ENCODE measurements at places on chromosomes 6 and 20.
A peak's percentile ranks its signal among the peaks of the same experiment; 100 is the strongest.

- DNase-seq, result peak; percentile 90
Observed at GRCh38 chr20:17969884-17970409, 1.1 kb downstream of the MGME1 start.

GRCh38 chr6:170185175-170185978 is 105.5 kb downstream of the DLL1 start:
- DNase-seq, result no peak

DNA sequence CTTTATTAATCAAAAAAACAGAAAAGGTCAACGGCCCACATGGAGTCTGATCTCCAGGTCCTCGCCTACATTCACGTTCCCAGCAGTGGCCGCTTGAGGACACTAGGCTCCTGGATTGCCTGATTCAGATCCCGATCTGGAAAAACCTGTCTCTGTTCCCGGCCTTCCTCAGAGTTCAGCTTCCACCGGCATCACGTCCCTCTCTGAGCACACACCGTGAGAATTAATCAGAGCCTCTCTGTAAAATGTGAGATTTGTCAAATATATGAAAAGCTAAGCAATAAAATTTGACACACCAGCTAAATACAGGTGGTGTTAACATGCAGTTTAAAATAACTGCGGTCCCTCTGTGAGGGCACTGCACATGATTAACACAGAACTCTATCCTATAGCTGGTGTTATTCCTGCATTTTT is 122.8 kb upstream of the COL21A1 start:
- no peak for DNase-seq

DNA sequence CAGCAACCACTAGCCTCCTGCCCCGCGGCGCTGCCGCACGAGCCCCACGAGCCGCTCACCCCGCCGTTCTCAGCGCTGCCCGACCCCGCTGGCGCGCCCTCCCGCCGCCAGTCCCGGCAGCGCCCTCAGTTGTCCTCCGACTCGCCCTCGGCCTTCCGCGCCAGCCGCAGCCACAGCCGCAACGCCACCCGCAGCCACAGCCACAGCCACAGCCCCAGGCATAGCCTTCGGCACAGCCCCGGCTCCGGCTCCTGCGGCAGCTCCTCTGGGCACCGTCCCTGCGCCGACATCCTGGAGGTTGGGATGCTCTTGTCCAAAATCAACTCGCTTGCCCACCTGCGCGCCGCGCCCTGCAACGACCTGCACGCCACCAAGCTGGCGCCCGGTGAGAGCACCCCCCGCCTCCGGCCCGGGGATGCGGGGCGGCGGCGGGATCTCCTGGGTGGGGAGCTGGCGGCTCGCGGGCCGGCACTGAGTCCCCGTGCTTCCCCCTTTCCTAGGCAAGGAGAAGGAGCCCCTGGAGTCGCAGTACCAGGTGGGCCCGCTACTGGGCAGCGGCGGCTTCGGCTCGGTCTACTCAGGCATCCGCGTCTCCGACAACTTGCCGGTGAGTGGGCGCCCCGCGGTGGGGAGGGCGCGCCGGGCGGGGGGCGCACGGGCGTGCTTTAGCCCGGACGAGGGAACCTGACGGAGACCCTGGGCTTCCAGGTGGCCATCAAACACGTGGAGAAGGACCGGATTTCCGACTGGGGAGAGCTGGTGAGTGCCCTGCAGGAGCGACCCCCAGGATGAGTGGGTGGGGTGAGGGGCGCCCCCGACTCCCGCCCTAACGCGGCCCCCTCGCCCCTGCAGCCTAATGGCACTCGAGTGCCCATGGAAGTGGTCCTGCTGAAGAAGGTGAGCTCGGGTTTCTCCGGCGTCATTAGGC is 585 bp downstream of the PIM1 start:
- peak; percentile 71 for DNase-seq

DNA sequence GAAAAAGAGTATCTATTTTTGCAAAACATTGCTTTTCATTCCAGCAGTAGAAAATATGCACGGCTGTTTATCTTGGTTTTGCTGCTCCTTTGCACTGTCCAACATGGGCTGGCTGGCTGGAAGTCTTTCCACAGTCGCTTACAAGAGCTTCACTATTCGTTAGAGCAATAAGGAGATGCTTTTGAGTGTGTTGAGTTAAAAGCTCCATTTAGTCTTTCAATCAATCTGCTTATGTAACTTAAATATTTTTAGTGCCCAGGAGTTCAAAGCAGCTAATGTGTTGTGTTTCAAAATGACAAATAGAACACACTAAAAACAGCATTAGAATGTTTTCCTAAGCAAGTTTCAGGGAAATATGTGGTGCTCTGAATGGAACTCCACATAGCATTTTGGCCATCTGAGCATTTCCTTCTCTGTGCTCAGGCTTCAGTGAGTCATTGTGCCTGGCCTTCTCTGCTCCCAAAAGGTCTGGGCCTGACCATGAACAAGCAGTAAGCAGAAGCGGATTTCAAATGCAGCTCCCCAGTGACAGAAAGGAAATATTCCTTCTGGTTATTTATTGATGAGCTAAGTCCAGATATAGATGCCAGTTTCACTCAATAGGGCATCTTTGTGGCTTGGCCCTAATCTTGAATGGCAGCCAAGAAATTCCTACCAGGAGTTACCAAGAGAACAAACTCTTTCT is 580.3 kb downstream of the TENT5A start:
- DNase-seq, result no peak

- no peak for DNase-seq
Observed at GRCh38 chr20:59378396-59378795, 78.0 kb downstream of the EDN3 start.

DNA sequence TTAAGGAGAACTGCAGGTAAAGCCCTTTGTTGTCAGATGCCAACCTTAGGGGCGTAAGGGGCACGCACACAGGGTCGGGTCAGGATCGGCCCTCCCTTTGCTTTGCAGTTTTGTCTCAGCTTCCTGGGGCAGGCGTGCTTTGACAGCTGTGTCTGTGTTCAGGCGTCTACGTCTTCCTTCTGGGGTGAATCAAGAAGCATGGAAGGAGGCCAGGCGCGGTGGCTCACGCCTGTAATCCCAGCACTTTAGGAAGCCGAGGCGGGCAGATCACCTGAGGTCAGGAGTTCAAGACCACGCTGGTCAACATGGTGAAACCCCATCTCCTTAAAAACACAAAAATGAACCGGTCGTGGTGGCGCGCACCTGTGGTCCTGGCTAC is 1.3 kb downstream of the ZGPAT start:
- DNase-seq, result no peak

DNA sequence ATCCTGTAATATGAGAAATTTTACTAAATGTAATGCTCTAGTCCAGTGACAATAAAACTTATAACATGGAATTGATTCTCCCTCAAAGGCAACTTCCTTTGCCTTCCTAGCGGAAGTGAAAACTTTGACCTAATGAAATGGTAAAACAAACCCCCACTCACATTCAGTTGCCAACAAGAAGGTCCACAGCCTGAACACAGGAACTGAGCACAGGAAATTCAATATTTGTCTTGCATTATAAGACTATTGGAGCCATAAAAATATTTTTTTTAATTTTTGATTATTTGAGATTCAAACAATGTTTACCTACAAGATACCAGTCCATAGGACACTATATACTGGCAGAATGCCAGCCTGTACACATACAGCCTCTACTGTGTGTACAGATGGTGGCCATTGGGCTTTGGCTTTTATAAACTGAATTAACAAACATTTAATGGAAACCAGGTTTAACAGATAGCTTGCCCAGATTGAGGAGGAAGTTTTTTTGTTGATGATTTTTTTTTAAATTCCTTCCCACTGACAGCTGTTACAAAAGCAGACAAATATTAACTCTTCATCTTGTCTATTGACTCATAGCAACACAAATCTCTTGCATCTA is 481.5 kb upstream of the JAG1 start:
- no peak for DNase-seq

- DNase-seq, result no peak
Observed at GRCh38 chr20:20198011-20198410, 145.7 kb downstream of the CFAP61 start.

DNA sequence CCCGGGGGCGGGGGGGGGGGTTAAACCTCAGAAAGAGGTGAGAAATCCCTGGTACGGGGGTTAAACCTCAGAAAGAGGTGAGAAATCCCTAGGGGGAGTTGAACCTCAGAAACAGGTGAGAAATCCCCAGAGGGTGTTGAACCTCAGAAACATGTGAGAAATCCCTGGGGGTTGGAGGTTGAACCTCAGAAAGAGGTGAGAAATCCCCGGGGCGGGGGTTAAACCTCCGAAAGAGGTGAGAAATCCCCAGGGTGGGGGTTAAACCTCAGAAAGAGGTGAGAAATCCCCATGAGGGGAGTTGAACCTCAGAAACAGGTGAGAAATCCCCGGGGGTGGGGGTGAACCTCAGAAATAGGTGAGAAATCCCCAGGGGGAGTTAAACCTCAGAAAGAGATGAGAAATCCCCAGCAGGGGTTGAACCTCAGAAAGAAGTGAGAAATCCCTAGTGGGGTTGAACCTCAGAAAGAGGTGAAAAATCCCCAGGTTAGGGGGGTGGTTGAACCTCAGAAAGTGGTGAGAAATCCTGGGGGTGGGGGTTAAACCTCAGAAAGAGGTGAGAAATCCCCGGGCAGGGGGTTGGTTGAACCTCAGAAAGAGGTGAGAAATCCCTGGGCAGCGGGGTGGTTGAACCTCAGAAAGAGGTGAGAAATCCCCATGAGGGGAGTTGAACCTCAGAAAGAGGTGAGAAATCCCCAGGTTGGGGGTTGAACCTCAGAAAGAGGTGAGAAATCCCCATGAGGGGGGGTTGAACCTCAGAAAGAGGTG is 87.4 kb downstream of the PLG start:
- no peak for DNase-seq

DNA sequence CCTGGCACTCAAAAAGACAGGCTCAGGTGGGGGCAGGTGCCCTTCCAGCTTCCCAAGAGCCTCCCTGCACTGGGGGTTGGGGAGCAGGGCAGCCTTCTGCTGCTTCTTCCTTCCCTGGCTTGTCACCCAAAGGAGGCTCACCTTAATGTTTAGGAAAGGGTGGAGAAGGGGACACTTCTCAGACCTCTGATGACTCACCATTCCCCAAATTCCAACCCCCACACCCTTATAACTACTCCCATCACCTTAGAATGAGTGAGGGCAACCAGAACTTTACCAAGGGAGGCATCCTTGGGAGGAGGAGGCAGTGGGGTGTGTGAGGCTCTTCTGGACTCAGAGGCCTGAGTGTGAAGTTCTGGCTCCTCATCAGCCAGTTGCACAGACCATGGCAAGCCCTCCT is 15.2 kb upstream of the FOXP4 start:
- no peak for DNase-seq

DNA sequence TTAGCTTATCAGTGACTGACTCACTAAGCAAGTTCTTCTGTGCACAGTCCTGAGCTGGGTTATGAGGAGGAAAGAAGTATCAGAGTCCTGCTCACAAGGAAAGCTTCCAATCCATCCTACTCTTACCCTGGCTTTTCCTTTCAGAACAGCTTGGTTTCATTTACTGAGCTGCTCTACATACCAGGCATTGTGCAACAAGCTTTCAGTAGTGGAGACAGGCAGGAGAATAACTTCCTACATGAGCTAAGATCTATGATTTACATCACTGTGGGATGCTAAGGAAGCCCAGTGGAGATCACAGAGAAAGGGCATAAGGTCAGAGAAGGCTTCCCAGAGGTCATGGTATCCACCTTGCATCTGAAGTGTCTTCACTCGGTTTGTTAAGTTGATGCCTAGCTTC is 144.5 kb downstream of the MAP3K7 start:
- DNase-seq, result no peak

GRCh38 chr6:77231438-77232305 is 231.6 kb downstream of the HTR1B start:
- no peak for DNase-seq

DNA sequence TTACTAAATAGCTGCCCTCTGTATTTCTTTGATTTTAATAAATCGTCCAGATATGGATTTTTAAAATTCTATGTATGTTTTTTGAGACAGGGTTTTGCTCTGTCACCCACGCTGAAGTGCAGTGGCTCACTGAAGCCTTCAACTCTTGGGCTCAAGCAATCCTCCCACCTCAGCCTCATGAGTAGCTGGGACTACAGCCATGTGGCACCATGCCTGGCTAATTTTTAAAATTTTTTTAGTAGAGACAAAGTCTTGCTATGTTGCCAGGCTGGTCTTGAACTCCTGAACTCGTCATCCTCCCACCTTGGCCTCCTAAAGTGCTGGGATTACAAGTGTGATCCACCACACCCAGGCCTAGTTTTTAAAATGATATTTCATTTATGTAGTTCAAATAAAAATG is 47.4 kb upstream of the DDR1 start:
- DNase-seq, result no peak
